Effector CD4-positive, alpha-beta T cell (primary cell): ENCODE measurements at places on chromosomes 16 and 17.
A peak's percentile ranks its signal among the peaks of the same experiment; 100 is the strongest.

DNA sequence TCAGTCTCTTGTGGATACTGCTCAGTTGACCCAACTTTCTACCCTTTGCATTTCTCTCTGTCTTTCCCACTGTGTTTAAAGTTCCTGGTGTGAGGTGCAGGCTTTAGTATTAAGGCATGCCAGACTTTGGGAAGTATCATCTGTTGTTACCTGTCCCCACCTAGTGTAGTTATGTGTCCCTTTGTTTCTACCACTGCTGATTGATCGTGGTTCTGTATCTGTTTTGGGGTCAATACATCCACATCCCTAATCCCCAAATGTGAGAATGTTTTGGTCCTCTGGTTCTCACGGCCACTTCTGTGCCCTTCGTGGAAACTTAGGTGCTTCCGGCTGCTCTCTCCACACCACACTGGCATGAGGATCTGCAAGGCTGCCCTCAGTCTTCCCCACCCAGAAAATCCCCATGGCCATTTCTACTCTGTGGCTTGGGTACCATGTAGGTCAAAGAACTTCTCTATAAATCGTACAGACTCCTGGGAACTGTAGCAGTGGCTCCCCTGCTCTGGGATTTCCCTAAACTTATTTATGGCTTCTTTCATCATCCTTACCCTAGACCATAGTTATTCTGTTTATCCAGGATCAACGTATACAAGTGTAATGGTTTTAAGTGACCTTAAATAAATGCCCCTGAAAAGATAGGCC, 443.2 kb downstream of the XYLT1 start:
- DNase-seq: no peak

GRCh38 chr17:29357821-29358232, 32.3 kb upstream of the TAOK1 start:
- no peak for DNase-seq

DNA sequence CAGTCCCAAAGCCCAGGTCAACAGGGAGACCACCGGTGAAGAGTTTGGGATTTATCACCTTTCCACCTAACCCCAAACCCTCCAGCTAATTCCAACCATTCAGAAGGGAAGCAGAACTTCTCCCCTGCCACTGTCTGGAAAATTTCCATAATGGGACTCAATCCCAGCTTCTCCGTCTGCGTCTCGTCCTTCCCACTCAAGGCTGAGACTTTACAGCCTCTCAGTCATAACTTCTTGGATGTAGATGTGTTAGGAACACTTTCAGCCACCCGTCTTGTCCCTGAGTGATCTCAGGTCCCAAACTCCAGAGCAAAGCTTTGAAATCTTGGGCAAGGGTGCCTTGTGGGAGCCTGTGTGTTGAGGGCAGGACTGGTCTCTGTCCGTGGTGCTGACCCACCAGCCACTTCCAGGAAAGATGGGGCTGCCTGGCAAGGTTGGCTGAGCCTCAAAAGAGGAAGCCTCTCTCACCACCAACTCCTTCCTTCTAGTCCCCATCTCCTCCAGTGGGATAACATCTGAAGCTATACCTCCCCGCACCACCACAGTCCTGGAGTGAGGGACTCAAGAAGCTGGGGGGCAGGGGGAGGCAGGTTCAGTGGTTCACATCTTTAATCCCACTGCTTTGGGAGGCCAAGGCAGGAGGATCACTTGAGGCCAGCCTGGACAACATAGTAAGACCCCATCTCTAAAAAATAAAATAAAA, 9.3 kb downstream of the GAS2L2 start:
- DNase-seq: no peak

- no peak for DNase-seq
Observed at GRCh38 chr17:63395075-63395805, 50.9 kb downstream of the CYB561 start.

DNA sequence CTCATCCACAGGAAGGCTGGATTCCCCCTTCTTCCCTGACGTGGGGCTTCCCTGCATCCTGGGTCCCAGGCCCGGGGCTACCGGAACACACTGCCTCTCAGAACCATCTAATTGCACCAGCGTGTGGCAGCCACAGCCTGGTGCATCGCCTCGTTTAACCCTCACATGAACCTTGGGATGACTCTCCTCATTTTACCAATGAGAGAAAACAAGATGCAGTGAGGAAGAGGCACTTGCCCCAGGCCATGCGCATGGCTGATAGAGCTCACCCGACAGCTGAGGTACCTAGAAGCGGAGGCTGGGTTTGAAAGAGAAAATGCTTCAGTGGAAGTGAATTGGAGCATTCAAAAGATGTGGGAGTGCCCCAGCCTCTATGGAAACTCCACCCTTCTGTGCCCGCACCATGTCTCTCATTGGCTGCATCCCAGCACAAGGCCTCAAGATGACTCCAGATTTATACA, 162.3 kb downstream of the KATNIP start:
- DNase-seq: no peak

DNA sequence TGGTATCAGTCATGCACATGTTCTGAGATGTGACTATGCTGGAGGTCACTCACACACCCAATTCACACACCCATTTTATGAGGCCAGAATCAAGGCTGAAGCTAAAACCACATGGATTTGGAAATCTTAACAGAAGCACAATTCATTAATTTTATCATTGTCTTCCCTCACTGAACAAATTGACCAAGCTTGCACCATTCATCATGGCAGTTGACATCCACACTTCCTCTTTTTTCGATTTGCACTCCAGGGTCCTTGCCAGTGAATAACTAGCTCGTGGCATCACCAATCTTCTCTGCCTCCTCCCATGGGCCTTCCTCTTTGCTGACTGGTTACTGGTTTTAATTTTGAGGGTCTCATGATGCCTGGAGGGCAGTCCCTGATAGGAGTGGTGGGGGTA, 123.0 kb upstream of the ASIC2 start:
- DNase-seq: no peak

- DNase-seq: no peak
Observed at GRCh38 chr16:65071433-65072311, 50.2 kb downstream of the CDH11 start.

DNA sequence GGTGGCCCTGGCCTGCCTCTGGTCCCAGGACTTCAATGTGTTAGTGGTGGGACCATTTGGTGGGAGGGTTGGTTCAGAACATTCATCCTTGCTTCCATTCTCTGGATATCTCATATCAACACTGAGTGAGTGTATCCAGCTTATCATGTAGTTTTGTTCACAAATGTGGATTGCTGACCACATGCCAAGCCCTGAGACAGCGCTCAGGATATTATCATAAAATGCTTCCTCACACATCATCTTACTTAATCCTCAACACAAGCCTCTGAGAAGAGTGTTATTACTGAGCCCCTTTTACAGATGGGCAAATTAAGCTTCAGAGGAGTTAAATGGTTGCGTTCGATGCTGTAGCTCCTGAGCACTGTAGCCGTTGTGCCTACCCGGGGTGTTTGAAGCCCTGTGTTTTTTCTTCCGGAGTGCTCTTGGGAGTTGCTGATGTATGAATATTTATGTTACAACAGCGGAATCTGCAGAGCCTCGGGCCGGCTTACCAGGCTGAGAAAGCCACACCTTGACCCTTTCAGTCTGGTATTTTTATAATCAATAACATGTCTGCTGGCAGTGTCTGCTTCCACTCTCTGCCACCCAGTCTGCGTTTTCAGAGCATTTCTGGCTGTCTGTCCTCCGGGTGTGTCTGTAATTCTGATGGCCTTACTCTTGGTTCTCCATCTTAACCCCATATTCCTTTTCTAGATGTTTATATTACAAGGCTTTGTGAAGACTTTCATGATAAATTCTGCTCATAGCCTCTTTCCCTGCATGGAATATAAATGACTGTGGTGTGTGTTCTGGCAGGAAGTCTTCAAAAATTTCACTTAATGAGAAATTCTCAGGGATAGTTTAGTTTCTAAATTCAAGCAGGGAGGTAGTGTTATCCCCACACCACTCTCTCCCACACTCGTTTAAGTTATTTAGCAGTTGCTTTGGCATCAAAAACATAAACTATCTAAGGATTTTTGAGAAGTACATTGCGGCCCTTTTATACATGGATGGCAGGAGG, 2.9 kb downstream of the GLP2R start:
- no peak for DNase-seq

- no peak for DNase-seq
Observed at GRCh38 chr17:67675481-67675880, 42.3 kb upstream of the NOL11 start.

DNA sequence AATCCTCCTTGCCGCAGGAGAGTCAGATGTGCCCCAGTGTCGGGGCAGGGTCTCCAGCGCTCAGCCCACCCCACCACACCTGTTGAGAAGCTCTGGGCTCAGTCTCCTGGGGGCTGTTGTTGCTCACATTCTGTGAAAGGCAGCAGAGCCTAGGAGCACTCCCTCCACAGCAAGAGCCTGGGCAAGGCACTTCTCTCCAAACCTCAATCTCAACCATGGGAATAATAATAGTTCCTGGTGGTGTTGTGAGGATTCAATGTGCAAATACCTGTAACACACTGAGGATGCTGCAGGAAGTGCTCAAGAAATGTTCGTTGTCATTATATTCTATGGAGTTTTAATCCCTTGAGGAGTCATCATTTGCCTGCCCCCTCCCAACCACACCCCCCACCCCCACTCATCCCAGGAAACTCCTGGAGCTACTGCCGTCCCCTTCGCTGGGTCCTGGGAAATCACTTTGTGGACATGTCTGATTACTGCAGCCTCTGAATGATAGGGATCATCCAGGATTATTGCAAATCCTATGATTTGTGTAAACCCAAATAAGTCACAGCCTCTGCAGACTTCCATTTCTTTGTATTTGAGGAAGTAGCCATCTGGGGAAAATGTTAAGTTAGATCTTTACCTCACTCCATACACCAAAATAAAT, 61.5 kb downstream of the CCT6B start:
- DNase-seq: no peak

GRCh38 chr17:17149520-17150447, 56.3 kb downstream of the PLD6 start:
- no peak for DNase-seq

- no peak for DNase-seq
Observed at GRCh38 chr17:42871647-42872046, 20.6 kb downstream of the AOC3 start.

GRCh38 chr16:70463235-70463634, 8.8 kb downstream of the FCSK start:
- DNase-seq: no peak

DNA sequence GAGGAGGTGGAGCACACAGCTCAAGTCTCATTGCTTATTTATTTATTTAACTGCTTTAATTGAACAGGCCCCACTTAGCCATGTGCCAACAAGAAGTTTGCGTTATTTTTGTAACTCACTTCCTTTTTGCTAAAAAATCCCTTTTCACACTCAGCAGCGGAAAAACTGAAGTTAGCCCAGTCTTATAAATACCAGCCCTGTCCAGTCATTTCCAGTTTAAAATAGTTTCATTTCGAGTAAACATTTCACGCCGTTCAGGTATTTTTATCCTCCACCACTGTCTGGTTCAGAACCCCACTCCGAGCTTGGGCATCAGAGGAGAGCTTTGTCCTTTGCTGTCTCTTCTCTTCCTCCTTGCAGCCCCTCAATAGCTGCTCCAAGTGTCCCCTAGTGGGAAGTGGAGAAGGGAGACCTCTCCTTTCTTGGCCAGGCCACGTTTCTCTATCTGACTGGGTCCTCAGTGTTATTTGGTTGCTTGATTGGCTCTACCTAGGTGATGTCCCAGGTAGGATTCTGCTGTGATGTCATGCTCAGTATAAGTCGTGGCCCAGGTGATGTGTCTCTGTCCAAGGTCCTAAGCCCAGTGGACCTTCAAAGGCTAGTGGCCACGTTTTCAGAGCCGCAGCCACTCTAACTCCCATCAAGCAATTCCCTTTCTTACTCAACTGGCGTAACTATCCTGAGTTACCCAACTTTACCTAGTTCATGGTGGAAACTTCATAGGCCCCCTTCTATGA, 53.0 kb upstream of the GAS7 start:
- no peak for DNase-seq

DNA sequence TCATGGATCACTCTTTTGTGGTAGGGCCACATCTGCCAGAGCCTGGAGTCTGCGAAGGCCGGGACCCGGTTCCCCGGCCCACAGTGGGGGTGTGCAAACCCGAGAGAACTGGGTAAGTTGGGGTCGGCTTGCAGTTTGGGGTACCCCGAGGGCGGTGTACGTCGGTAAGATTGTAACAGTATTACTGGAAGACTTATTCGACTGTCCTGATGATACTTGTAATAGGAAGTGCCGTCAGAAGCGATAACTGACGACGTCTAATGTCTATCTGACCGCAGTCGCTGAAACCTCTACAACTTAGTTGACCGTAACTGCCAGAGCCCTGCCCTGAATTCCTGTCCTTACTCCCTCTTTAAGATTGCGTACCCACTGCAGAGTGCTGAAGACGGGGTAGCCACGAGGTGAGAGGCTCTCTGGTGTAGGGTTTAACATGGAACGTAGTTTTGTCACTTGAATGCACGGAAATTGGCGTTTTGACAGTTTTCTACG, 24.0 kb downstream of the TRPV2 start:
- DNase-seq: no peak

- no peak for DNase-seq
Observed at GRCh38 chr16:17017442-17017841, 453.3 kb downstream of the XYLT1 start.

- DNase-seq: no peak
Observed at GRCh38 chr16:50845296-50845695, 103.4 kb downstream of the CYLD start.

GRCh38 chr16:62135911-62136310, 99.7 kb upstream of the CDH8 start:
- no peak for DNase-seq

- DNase-seq: no peak
Observed at GRCh38 chr16:9903-10665, 43.3 kb downstream of the POLR3K start.

GRCh38 chr17:81518113-81518784, 5.7 kb upstream of the ACTG1 start:
- no peak for DNase-seq

GRCh38 chr17:76275382-76276068, 10.4 kb downstream of the UBALD2 start:
- DNase-seq: no peak

GRCh38 chr16:69363281-69363717, 11.7 kb upstream of the TMED6 start:
- DNase-seq: no peak

GRCh38 chr17:63126607-63127006, 160.6 kb downstream of the TANC2 start:
- no peak for DNase-seq

GRCh38 chr16:25066747-25067631, 44.6 kb upstream of the LCMT1 start:
- DNase-seq: peak; percentile 73

GRCh38 chr16:48591976-48592375, 18.0 kb downstream of the N4BP1 start:
- no peak for DNase-seq

- no peak for DNase-seq
Observed at GRCh38 chr16:81620796-81621195, 158.3 kb upstream of the PLCG2 start.

- no peak for DNase-seq
Observed at GRCh38 chr17:79395066-79395465, 215.8 kb downstream of the RBFOX3 start.

GRCh38 chr16:8634991-8635736, 13.7 kb downstream of the METTL22 start:
- no peak for DNase-seq

- DNase-seq: no peak
Observed at GRCh38 chr16:51374790-51375189, 223.7 kb upstream of the SALL1 start.

- DNase-seq: no peak
Observed at GRCh38 chr17:55635253-55635914, 87.3 kb downstream of the TMEM100 start.
